ENCODE measurements at places on chromosomes 11 and 22.

DNA sequence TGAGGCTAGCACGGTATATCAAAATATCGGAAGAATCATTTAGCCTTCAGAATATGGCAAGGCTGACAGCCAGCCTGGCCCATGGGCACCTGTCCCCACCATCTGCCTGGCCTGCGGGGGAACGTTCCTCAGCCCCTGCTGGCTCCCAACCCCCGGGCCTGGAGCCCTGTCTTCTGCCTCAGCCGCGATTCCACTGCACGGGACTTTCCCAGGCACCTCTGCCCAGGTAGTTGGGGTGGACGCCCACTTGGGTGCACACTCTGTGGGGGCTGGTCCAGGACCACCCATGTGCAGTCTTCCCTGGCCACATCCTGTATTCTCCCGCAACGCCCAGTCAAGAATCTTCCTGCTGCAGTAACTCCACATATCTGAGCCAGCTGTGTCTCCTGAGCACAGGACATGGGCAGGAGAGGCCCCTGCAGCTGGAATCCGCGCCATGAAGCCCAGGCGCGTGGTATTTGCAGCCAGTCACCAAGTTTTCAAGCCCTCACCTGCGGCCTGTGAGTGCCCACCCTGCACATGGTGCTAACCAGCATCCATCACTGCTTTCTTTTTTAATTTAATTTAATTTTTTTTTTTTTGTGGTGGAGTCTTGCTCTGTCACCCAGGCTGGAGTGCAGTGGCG, 77.9 kb downstream of the KCNQ1 start:
- no peak for DNase-seq

- no peak for DNase-seq
Observed at GRCh38 chr11:122594986-122595645, 60.4 kb upstream of the UBASH3B start.

DNA sequence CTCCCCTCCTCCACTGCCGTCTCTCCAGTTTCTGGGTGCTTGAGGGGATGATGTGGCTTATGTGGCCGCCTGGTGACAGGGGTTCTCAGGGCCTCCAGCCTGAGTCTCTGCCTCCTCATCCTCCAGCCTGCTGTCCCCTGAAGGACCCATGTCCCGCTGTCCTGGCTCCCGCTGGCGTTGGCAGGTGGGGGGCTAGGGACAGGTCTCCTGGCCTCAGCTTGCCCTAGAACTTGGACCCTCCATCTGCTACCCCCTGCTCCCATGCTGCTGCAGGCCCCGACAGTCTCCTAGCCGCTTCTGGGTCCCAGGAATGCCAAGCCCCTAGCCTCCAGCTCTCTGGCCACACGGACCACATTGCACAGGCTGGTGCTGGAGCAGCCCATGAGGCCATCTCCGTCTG, 13.9 kb upstream of the CELSR1 start:
- no peak for DNase-seq

- DNase-seq, result no peak
Observed at GRCh38 chr11:31240340-31240904, 129.1 kb downstream of the DCDC1 start.

GRCh38 chr22:50192436-50193204, 6.9 kb downstream of the TRABD start:
- no peak for DNase-seq

DNA sequence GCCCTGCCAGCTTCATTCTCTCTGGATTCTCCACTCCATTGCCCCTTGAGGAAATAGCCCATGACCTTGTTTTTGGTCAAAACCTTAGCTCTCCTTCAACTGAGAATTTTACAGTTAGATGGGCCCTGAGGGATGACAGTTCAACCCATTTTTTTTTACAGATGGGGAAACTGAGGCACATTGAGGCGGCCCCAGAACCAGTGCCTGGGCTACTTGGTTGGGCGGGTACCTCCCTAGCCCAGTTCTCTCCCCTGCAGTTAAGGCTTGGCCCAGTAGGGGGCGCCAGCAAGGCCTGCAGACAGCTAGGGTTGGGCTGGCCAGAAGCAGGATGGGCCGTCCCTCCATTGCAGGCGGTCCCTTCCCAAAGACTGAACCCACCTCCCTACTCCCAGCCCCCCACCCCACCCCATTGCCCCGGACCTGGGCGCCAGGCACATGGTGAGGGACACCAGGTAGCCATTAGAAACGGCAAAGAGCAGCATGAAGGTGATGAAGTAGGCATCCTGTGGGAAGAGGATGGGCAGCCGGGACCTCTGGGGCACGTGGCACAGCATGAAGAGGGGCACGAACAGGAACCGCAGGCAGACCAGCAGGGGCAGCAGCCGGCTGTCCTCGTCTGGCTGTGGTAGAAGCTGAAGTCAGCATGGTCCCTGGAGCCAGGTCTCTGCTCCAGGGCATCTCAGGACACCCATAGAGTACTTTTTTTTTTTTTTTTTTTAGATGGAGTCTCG, 7.6 kb downstream of the SLC29A2 start:
- peak; percentile 64 for DNase-seq

DNA sequence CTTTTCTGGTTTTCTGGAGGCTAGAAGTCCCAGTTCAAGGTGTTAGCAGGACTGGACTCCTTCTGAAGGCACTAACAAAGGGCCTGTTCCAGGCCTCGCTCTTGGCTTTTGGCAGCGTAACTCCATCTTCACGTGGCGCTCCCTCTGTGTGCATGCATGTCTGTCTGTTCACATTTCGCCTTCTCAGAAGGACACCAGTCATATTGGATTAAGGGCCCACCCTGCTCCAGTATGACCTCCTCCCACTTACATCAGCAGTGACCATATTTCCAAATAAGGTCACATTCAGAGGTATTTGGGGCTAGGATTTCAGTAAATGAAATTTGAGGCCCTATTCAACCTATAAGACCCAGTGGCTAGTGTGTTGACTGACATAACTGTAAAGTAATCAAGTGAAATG, 20.0 kb downstream of the APLP2 start:
- DNase-seq, result peak; percentile 35

DNA sequence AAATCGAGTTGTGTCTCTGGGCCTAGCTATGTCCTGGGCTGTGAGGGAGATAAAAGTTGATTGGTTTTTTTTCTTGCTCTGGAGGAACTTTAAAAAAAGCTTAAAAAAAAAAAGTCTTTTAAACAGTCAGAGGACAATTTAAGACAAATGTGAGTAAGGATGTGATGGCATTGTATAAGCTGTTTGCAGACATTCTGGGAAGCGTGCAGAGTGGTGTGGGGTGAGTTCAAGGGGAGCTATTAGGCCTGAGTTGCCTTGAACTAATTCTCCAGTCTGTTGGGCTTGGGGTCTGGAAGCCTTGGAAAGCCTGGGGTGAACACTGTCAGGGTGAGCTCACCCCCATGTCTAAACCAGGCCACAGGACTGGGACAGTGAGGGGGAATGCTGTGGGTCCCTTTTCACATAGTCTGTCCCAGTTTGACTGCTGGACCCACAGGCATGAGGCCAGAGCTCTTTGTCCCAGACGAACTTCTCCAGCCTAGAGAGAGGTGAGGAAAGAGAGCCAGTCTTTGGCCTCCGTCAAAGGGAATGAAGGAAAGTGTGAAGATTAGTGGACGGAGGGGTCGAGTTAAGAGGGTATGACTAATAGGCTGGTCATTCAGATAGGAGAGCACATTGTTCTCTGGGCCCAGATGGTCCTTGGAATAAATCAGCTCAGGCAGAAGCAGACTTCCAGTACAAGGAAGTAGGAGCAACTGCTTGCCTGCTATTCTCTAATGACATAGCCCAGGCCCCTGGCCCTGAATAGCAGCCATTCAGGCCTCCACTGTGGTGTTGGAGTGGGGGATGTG, 76.4 kb upstream of the NNMT start:
- no peak for DNase-seq

DNA sequence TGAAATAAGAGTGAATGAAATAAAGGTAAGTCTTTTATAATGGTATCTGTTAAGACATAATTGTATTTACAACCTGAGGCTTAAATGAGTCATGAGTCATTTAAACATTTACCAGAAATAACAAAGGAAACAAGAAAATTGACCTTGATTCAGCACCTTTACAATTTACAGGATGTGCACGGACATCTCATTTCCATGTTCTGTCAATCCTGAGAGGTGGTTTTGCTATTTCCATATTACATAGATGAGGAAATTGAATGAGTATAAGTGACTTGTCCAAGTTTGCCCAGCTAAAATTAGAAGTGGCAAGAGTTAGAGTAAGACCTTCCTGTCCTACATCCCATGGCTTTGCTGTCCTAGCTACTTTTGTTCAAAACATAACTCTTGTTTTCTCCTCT, 89.1 kb downstream of the TRIM44 start:
- DNase-seq, result no peak

DNA sequence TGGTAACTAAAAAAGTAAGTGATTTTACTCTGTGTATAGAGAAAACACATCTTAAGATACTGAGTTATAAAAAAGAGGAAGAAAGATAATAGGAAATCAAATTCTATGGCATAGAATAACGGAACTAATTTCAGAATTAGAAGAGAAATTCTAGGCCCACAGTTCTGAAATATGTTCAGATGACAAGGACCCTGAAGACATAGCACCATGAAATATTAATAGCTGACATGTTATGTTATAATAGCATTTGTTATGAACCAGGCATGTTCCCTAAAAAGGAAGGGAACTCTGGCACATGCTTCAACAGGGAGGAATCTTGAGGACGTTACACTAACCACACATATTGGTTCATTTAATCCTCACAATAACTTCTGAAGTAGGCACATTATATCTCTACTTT, 32.7 kb downstream of the PRDM10 start:
- DNase-seq, result no peak

GRCh38 chr11:68993546-68993945, 12.8 kb upstream of the MRGPRD start:
- no peak for DNase-seq

DNA sequence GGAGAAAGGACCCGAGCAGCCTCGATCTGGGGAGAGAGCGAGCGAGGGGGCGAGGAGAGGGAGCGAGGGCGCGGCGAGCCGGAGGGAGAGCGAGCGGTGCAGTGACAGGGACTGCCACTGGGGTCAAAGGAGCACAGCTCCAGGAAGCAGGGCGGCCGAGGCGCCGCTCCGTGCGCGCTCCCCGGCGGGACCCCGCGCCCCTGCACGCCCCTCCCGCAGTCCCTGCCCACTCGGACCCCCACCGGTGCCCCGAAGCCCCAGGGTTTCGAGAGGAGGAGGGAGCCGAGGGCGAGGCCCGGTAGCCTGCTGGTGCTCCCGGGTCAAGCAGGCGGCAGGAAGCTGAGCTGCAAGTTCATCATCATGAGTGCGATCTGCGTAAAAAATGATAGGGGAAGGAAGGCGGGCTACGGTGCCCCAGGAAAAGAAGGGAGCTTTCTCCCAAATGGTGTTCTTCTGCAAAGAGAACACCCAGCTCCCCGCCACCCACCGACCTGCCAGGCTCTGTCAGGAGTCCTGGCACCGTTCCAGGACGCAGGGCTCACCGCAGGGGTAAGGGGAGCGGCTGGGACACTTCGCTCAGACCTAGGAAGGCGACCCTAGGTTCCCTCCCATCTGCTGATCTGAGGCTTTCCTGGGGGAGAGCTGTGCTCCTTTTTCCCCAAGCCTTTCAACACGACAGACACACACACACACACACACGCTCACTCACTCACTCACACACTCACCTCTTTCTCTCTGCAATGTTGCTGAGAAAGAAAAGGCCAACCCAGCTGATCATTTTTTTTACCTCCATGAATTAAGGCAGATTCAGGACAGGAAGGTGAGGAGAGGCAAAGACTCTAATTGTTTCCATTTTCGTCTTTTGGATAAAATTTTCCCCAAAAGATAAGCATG, at the start of gene MPPED2:
Gene MPPED2, minus strand, starts transcription at position 103 of the 894 bp plus-strand sequence. CDS start 5,980 bp downstream, outside the sequence.
- no peak for DNase-seq

GRCh38 chr22:36808721-36809344, 8.0 kb downstream of the PVALB start:
- no peak for DNase-seq

DNA sequence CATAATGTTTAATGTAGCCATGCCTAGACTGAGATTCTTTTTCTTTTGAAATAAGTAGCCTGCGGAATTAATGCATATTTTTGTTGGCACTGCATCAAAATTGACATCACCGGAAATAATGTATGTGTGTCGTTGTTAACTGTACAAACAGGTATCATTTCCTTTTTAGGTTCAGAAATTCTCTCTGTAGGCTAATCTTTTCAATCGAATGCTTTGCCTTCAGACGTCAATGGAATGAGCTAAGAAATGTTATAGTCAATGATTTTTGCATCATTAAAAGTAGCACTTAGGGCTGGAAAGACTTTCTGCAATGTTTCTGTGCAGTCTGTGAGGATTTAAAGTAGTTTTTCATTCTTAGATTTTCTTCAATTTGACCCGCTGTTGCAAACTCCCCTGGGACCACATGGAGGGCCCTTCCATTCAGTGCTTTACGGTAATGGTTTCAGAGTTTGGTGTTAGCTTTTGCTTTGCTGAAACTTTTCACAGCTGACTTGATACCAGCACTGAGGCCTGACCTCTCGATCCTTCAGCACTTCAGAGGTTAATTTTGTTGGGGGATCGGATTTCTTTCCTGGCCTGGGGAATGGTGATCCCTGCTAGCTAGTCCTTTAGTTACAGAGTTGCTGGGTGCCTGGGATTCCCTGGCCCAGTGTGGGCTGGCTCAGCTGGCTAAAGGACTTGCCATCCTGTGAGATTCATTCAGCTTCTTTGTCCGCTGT, 137.8 kb downstream of the DBX1 start:
- DNase-seq, result no peak

- no peak for DNase-seq
Observed at GRCh38 chr11:32830413-32830738, 649 bp downstream of the PRRG4 start.

DNA sequence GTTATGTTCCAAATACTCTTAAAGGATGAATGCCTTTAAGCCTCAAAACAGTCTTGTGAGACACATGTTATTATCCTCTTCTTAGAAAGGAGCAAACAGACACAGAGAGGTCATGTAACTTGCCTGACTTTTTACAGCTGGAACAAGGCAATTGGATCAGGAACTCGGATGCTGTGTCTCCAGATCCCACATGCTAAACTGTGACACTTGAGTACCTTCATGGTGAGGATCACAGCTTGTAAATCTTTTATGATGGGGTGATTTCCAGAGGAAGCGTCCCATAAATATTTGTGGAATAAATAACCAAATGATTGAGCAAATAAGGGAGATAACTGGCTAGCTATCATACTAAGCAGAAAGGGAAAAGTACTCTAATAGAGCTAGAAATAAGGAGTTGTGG, 171.2 kb downstream of the C11orf91 start:
- DNase-seq, result no peak

GRCh38 chr11:106925245-106925644, 93.0 kb downstream of the GUCY1A2 start:
- no peak for DNase-seq

GRCh38 chr11:72534371-72535193, 100.3 kb upstream of the CLPB start:
- no peak for DNase-seq

- no peak for DNase-seq
Observed at GRCh38 chr11:19429108-19429760, 188.5 kb upstream of the E2F8 start.

DNA sequence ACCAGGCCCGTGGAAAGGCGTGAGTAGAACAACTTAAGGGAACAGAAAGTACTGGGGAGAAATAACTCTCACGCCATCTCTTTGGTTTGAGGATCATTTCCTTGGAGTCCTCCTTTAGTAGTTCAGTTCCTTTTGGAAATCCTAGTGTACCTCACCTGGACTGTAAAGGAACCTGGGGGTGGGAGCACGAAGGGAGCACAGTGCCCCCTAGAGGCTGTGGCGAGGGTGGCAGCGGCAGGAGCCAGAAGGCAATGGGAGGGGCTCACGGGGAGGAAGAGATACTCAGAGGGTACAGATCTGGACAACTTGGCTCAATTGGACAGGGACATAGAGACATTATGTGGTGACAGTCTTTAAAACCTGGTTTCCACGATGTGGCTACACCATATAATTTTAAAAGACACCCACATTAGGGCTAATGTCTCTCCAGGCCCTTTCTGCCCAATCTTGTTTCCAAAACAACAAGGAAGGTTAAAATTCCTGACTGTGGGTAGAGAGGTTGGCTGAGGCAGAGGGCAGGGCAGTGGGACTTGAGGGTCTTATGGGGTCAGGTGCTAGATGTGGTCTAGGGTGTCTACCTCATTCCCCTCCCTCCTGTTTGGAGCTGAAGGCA, 87.0 kb downstream of the CSNK2A3 start:
- DNase-seq, result peak; percentile 35

Measured in hematopoietic multipotent progenitor cell treated with erythropoietin and hydrocortisone succinate and interleukin-3 and kit ligand, for 17 days (in vitro differentiated cells).